ENCODE measurements at places on chromosomes 12 and 14. TPM values are rescaled to one million over a fixed set of nuclear protein-coding genes. Genes with fewer than 3 reads are reported as not detected.

- no peak for DNase-seq
- no peak overlapping the region for H3K4me3 ChIP-seq
- peaks cover 34% of the 10 kb centered on the region for H3K4me1 ChIP-seq
These were observed 38.5 kb downstream of the LTBP2 start for GRCh38 chr14:74573421-74574089.

DNA sequence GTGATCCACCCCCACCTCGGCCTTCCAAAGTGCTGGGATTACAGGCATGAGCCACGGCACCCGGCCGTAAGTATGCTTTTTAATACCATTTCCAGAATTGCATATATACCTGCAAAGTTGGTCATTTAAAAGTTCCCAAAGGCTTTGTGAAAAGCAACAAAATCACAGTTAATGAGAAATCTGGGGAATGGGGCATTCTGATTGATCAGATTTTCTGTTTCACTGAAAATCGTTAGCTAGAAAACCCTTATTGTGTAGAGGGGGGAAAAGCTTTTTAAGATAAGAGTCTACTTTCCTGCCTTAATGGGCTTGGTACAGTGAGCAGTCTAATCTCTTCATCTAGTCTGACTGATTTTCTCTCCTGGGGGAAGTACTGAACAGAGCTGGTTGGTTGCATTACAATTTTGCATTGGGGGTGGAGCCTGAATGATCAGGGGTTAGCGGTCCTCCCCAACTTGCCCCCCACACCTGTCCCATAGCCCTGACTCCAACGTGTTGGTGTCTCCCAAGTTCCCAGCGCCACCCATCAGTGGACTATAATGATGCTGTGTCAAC is 23.8 kb downstream of the IL31 start:
- peaks cover 5% of the 10 kb centered on the region for H3K4me1 ChIP-seq
- no peaks in the 10 kb centered on the region for H3K36me3 ChIP-seq
- DNase-seq: no peak
- no peak overlapping the region for H3K27ac ChIP-seq
- no peaks in the 10 kb centered on the region for H3K27me3 ChIP-seq

DNA sequence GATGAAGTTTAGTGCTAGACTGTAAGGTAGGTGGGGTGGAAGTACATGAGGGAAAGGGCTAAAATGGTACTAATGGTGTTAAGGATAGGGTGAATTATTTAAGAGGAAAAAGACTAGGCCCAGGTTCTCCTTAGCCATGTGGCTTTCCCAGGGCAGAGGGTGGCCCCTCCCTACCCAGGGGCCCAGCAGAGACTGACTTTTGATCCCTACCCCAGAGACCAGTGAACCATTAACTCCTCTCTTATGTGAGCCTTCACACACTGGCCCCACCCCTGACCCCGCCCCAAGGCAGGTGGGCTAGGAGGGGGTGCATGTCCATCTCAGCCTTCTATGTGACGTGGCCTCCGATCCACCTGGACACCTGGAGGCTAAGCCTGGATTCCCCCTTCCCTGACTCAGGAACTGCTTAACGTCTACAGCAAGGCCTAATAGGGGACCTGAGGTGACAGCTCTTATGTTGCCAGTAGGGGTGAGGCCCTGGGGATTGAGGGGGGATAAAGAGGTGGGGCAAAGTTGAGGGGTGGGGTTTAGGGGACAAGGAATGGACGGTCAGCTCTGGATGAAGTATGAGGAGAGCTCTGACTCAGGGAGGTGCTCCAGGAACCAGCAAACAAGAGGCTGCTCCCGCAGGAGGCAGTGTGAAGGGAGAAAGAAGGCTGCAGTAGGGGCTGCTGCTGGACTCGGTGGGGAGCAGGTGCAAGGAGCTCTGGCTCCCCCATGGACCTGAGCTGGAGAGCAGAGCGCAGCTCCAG is 757 bp downstream of the SLC39A5 start:
- no peak for DNase-seq
- H3K36me3 ChIP-seq: peaks cover 35% of the 10 kb centered on the region
- H3K27ac ChIP-seq: no peak overlapping the region

DNA sequence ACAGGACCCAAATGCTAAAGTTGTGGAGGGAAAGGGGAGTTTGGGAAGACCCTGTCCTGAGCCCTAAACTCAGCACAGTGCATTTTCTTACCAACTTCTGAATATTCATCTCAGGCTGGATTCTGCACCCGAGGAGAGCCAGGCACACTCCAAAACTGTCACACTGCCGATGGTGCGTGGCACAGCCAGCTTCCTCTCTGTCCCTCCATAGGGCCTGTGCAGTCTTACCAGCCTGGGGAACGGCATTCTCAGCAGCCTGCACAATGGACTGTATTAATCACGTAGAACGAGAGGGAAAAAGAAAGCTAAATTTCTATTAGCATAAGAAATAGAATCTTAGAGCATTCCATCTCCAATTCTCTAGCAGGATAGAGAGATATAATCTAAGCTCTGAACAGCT is 71.3 kb upstream of the GPATCH2L start:
- H3K27ac ChIP-seq: no peak overlapping the region
- no peak overlapping the region for H3K4me3 ChIP-seq
- DNase-seq: no peak
- H3K27me3 ChIP-seq: no peaks in the 10 kb centered on the region
- no peaks in the 10 kb centered on the region for H3K4me1 ChIP-seq

DNA sequence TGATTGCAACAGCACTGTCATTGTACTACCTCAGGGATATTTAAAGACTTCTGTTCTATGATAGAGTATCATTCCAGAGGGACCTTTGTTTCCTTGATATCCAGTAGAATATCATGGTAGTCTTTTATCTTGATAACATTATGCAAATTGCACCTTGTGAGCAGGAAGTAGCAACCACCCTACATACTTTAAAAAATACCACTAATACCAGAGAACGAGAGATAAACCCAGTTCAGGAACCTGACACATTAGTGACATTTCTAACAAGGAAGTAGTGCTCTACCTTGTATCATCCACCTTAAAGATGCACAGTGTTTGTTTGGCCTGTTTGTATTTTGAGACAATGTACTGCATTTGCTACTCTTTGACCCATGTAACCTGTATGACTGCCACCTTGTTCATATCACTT is 8.8 kb upstream of the MAP4K5 start:
- H3K4me3 ChIP-seq: no peak overlapping the region
- H3K4me1 ChIP-seq: peaks cover 22% of the 10 kb centered on the region
- no peaks in the 10 kb centered on the region for H3K27me3 ChIP-seq
- no peak for DNase-seq
- no peak overlapping the region for H3K27ac ChIP-seq

DNA sequence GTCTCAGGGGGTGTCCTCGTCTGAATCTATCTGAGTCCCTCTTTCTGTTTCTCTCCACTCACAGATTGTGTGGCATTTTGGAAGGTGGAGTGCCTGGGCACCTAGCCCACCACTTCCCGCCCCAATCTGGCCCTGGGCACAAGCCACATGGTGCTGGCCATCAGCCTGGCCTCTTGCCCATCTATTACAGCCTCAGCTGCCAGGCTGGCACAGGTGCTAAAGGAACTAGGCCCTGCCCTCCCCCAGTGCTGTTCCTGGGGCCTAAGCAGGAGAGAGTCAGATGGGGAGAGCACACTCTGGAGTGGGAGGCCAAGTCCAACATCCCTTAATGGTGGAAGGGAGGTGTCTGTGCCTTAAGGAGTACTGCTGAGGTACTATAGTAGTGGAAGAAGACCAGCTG is 8.3 kb upstream of the CALCOCO1 start:
- H3K27ac ChIP-seq: no peak overlapping the region
- no peak for DNase-seq

Gene MMP14
- 83.9 TPM for total RNA-seq

Gene CCDC196
- total RNA-seq: not detected

Gene TXNRD1
- 346 TPM for total RNA-seq
